ENCODE measurements at places on chromosomes 16 and 17.

DNA sequence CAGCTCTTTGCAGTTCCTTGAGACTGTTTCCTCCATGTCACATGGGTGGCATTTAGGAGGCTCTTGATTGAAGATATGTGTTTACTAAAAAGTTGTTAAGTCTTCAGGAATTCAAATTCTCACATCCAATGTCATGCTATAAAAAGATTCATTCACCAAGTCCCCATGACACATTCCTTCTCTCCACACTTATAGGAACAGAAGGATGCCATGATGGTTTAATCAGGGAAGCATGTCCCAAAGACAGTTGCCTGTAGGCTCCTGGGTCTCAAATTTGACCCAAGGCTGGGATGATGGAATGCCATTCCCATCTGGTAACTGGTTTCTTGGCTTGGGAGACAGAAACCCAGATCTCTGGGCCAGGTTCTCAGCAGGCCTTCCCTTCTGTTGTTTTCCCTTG, 140.6 kb upstream of the SOX9 start:
- DNase-seq = no peak

GRCh38 chr16:27248036-27248435, 20.5 kb downstream of the NSMCE1 start:
- no peak for DNase-seq

DNA sequence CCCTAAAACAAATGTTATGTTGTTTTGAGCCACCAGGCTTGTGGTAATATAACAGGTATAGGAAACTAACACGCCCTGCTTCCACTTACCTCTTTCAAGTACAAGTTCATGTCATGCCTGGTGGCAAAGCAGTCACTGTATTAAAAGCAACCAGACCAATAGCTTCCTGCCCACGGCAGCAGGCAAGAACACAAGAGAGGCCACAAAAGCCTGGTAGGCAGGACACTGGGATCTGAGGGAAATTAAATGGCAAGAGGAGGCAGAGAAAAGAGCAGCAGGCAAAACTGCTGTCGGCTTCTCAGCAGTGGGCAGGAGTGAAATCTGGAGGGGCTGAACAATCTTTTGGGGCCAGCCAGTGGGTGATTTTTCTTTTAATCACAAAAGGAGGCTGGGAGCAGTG, 2.2 kb downstream of the CYTH1 start:
- DNase-seq = no peak

GRCh38 chr17:28471531-28472342, 1.7 kb upstream of the SLC13A2 start:
- no peak for DNase-seq

DNA sequence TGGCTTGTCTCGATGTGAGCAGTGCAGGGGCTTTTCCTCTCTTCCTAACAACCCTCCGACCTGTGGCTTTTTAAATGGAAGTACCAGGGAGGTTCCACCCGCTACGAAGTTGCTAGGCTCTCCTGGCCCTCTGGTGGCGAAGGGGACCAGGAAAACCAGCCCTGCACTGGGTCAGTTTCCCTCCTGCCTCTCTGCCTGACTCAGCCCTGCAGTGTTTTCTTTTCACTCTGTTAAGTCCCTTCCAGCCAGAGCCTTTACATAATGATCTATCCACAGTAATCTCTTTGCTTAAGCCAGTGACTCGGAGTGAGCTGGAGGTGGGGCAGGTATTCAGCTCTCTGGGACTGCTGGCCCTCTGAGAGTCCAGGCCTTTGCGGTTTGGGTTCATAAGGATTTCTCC, 331.3 kb upstream of the EEF2KMT start:
- no peak for DNase-seq

DNA sequence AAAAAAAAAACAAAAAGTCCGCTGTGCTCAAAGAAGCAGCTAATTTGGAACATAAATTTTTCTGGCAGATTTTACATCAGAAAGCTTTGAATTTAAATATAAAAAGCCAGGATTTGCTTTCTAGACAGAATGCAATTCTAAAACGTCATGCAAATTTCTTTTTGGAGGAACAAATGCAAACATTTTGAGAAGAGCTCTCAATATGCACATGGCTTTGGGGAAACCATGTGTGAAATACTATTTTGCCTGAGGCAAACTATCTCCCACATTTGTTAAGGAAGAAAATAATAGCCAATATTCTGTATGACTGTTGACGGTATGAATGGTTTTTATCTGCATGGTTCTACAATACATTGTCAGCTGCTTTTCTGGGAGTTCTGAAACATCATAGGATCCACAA, 320.0 kb upstream of the PSMD7 start:
- DNase-seq = no peak

- no peak for DNase-seq
These were observed 27.5 kb downstream of the TRPV2 start for GRCh38 chr17:16442594-16443510.

DNA sequence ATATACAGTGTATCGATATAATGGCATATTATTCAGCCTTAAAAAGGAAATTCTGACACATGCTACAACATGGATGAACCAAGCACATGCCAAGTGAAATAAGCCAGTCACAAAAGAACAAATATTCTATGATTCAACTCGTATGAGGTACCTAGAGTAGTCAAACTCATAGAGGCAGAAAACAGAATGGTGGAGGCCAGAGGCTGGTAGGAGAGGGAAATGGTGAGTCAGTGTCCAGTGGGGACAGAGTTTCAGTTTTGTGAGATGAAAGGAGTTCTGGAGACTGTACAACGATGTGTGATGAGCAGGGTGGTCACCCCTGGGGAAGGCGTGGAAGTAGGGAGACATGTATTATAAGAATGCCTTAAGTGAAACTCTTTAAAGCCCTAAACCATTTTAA, 39.9 kb downstream of the RNF157 start:
- no peak for DNase-seq

All from stimulated activated CD4-positive, alpha-beta T cell treated with anti-CD3 and anti-CD28 coated beads, Interleukin-1b, Interleukin-23, amount 100 ng/mL, for 24 hours (primary cell).